SK-N-SH treated with all-trans-retinoic acid at 6 μM for 48 hours (cell line): ENCODE measurements at places on chromosomes 16 and 17.

- ATAC-seq: no peak
These were observed 1.3 kb upstream of the CCDC102A start for GRCh38 chr16:57537581-57538234.

DNA sequence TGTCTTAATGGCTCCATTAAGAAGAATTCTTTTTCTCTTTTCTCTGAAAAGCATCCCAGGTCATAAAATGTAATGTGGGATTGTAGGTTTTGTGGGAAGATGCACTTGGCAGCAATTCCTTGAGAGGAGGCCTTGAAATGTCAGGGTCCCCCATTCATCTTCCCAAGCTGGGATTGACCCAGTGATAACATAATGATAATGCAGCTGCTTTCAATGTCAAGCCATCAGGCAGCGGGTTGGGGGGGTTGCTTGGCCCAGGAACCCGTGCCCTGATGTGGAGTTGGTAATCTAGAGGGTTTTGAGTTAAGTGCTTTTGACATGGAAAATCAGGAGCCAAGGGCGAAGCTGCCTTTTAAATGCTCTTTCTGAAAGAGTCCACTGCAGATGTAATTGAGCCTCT, 484.0 kb downstream of the WWOX start:
- no peak for ATAC-seq

DNA sequence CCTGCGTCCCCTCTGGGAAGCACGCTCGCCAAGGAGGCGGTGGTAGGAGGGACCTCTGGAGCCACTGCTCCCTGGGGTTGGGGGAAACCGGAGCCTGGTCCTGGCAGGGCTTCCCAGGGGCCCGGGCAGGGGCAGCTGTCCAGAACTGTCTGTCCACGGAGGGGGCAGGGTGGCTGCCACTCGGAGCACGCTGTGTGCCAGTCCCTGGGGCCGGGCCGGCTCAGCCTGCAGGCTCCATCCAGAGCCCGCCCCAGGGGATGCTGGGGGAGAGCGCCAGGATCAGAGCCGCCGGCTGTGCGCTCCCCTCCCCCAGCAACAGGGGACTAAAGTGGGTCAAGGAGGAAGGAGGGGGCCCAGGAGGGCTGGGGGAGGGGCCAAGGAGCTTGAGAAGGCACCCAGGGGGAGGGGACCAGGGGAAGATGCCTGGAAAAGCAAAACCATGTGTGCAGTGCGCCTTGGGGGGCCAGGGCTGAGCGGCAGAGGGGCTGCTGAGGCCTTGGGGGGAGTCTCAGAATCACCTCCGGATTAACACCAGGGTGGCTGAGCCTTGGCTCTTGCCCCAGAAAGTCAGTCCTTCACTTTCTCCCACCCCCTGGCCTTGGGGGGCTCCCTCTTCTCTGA, 21.3 kb downstream of the ZNF423 start:
- no peak; the same call in 2 of the 3 replicates for ATAC-seq

DNA sequence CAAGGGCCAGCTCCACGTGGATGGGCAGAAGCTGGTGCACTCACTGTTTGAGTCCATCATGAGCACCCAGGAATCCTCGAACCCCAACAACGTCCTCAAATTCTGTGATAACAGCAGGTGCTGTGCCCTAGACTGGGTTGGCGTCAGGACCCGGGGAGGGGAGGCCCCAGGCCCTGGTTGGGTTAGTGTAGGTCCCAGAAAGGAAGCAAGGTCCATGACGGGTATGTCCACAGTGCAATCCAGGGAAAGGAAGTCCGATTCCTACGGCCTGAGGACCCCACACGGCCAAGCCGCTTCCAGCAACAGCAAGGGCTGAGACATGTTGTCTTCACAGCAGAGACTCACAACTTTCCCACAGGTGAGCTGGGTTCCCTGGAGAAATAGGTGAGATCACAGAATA, 7.2 kb downstream of the PFAS start:
- no peak for ATAC-seq

DNA sequence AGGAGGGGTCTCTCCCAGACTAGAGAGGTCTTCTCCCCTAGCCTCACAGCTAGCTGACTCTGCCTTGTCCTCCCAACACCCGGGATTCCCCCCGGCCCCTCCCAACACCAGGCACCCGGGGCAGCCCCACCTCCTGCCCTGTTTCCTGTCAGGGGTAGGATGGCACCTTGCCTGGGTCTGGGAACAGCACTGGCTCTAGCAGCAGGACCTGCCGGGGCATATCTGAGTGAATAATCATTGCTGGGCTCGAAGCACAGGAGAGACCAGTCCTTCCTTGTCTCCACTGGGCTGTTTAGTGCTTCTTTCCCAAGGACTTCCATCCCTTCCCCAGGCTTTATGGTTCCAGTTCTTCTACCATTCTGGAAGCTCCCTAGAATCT, 25.7 kb downstream of the MINK1 start:
- ATAC-seq: peak; percentile 88

DNA sequence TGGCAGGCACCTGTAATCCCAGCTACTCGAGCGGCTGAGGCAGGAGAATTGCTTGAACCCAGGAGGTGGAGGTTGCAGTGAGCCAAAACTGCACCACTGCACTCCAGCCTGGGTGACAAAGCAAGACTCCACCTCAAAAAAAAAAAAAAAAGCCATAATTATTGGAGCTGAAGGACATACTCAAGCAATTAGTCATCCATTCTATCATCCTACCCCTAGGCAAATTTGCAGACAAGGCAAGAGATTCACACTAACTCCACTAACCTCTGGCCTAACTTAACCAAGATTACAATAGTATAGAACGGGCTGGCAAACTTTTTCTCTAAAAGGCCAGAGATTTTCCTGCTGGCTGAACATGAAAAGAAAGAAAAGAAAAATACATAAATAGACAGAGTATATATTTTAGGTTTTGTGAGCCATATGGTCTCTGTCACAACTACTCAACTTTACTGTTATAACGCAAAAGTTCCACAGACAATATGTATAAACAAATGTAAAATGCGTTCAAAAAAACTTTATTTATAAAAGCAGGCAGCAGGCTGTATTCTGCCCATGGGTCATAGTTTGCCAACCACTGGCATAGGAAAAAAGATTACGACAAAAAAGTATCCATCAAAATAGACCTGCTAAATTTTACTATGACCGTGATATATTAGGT, 29.7 kb downstream of the BRIP1 start:
- peak; percentile 58; the same call in 2 of the 3 replicates for ATAC-seq

DNA sequence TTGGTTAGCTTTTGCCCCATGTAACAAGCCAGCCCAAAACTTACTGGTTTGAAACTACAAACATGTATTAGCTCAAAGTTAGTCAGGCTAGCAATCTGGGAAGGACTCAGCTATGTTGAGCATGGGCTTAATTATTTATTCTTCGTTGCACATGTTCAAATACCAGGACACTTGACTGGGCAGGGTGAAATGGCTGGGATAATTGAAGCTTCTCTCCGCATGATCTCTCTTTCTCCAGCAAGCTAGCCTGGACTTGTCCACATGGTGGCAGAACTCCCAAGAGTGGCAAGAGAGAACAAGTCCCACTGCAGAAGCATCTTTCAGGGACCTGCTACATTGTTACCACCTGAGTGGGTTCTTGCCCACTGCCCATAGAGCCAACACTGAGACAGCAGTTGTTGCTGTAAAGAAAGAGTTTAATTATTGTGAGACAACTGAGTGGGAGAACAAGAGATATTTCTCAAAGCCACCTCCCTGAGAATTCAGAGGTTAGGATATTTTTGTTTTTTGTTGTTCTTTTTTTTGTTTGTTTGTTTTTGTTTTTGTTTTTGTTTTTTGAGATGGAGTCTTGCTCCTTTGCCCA, 16.8 kb upstream of the ATF7IP2 start:
- no peak for ATAC-seq

- no peak for ATAC-seq
These were observed 5.6 kb downstream of the SBK1 start for GRCh38 chr16:28297784-28298510.

DNA sequence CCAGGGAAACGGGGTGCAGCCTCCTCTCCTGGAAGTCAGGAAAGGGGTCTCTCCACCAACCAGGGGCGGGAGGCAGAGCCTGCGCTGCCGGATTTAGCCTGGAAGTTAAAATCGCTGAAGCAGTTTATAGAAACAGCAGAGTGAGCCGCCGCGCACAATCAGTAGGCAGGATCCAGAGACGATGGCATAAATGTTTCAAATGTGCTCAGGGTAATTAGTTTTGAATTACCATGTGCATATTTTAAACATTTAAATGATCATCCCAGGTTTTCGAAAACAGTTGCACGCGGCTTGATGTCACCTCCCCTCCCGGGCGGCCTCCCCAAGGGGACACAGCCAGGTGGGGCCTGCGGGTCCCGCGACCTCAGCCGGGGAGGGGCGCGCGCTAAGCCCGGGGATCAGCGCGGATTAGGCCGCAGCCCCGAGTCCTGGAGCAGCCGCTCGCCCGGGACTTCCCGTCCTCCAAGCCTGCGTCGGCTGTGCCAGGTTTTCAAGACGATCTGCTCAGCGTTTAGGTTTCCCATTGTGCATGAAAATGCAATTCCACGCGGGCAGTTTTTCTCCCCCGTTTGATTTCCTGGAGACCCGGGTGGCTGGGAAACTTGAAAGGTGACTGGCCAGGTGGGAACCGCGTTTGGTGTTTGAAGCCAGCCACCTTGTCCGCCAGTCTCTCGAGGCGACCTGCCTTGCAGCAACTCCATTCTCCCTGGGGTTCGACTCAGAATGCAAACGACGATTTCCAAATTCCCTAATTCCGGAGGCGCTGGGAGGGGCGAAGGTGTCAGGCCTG, 78.3 kb downstream of the RPA1 start:
- ATAC-seq: no peak

DNA sequence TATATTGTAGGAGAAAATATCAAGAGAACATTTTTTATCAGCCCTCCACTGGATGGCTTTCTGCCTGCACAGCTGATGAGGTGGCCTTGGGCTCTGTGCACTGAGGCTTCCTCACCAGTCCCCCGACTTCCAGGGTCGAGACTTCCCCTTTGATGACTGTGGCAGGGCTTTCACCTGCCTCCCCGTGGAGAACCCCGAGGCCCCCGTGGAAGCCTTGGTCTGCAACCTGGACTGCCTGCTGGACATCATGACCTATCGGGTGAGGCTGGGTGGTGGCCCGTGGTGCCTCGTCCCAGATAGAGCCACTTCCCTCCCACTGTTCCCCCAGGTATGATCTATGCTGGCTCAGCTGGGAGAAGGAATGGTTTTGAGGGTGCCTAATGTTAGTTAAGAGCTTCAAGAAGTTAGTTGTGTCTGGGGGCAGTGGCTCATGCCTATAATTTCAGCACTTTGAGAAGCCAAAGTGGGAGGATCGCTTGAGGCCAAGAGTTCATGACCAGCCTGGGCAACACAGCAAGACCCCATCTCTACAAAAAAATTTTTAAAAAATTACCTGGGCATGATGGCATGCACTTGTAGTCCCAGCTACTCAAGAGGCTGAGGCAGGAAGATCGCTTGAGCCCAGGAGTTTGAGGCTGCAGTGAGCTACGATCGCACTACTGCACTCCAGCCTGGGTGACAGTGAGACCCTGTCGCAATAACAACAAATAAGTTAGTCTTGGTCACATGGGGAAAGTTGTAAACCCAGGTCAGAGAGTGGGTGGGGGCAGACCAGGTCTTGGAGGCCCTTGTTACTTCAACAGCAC, 11.8 kb downstream of the FCSK start:
- ATAC-seq: no peak

- no peak for ATAC-seq
These were observed 180.3 kb downstream of the MRTFB start for GRCh38 chr16:14251419-14251818.

DNA sequence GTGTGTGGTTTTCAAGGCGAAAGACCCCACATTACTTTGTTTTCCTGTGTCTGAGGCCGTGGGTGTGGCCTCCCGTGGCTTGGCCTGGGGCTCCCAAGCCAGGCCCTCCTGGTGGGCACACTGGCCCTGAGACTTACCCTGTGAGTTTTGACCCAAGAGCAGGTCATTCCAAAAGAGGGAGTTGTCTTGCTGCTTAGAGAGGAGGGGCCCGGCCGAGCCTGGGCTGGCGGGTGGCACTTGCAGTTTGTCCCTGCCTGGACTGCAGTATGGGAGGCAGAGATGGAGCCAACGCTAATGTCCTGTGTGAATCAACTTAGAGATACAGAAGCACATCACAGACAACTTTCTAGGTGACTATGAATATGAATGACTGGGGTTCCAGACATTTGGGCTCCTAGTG, 22.7 kb downstream of the PLEKHG4 start:
- no peak for ATAC-seq

DNA sequence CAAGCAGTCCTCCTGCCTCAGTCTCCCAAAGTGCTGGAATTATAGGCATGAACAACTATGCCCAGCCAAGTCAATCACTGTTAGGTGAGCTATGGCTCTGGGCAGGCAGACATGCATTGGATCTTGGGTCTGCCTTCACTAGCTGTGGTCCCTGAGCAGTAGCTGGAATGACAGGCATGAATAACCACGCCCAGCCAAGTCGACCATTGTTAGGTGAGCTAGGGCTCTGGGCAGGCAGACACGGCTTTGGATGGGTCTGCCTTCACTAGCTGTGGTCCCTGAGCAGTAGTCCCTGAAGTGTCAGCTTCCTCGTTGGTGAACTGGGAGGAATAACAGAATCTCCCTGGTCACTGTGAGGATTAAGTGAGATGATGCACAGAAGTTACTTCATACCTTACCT, 6.4 kb downstream of the MRM3 start:
- ATAC-seq: no peak

DNA sequence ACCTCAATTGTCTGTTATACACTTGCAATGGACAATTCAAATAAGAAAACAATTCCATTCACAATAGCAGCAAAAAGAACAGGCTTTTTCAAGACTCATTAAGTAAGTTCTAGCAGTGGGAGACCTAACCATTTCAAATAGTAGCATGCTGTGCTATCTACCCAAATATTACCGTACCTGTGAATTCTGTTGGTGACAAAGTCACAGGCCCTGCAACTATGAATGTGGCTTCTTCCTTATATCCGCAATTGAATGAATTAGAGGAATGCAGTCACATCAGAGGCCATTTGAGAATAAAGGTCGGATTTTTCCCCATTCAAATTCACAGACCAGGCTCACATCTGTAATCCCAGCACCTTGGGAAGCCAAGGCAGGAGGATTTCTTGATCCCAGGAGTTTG, 800 bp upstream of the NME4 start:
- no peak for ATAC-seq

- no peak for ATAC-seq
These were observed 3.1 kb upstream of the PSMB10 start for GRCh38 chr16:67939507-67940445.

- ATAC-seq: no peak
These were observed 145.9 kb downstream of the CDH8 start for GRCh38 chr16:61890386-61890785.

GRCh38 chr17:78831688-78832540, 8.7 kb downstream of the USP36 start:
- no peak for ATAC-seq

DNA sequence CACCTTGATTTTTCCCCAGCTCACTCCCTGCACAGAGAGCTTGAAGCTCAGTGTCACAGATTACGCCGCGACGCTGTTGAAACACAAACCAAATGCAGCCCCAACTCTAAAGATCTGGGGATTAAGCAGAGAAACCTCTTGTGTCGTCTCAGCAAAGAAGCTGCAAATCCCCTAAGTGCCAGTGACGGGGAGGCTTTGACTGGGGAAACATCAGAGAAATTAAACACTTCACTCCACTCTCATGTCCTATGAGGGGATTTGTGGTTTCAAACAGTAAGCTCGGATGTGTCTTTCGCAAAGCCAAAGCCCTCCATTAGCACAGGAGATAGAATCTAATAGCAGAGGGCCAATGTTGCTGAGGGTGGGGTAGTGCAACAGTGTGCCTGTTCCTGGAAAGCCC, 233.7 kb downstream of the HS3ST4 start:
- ATAC-seq: no peak

GRCh38 chr16:60640038-60640437, 1396.2 kb downstream of the CDH8 start:
- no peak for ATAC-seq

GRCh38 chr17:63974594-63975192, 2.0 kb upstream of the SCN4A start:
- ATAC-seq: peak; percentile 67
